ENCODE measurements at places on chromosomes 16 and 17.

- DNase-seq: no peak
Measured at GRCh38 chr17:73304438-73304837, 7.4 kb downstream of the CDC42EP4 start.

DNA sequence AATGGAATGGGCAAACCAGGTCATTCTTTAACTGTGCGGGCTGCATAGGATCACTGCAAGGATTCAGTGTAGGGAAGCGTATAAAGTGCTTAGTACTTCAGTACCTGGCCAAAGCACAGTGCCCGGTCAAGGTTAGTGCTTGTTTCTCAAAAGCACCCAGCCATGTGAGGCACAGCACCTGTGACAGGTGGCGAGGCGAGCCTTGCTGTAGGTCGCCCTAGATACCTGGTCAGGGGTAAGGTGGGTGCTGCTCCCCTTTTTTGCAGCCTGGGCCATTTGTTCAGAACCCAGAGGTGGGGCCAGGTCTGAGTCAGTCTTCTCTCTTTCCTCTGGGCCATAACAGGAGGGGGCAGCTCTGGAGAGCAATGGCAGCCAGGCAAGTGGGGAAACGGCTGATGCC, 172.0 kb downstream of the IRF8 start:
- no peak for DNase-seq

- DNase-seq: no peak
Measured at GRCh38 chr17:42272162-42272907, 3.9 kb downstream of the STAT5B start.

GRCh38 chr17:32222621-32223020, 43.0 kb upstream of the RHBDL3 start:
- DNase-seq: peak; percentile 65

DNA sequence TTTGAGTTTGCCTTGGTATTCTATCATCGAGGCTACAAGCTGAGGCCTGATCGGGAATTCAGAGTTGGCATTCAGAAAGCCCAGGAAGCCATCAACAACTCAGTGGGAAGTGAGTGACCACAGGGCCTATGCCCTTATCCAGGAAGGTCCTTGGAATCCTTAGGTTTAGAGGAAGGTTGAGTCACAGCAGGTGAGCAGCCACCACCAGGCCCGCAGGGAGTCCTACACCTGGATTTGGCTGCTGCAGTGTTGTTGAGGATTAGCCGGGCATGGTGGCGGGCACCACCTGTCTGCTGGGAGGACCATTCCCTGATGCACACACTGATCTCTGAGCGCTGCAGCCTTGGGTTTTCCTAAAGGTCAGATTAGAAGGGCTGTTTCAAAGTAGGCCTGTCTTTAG, 5.2 kb downstream of the ODAD4 start:
- DNase-seq: peak; percentile 23

GRCh38 chr16:73040136-73040535, 7.8 kb downstream of the ZFHX3 start:
- no peak for DNase-seq

DNA sequence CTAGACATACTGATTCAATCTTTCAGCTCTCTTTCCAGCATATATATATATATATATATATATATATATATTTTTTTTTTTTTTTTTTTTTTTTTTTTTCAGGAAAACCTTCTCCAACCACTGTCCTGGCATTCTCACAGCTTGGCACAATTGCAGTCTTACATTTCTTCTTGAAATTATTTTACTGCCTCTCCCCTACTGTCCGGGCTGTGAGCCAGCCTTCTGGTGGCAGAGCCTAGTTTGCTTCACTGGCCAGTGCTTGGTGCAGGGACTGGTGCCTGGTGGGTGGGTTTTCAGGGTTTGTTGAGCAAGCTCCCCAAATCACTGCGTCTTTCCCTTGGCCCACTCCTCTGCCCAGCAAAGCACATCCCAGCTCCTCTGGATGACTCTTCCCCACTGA, 28.5 kb downstream of the PRSS54 start:
- DNase-seq: no peak
